Activated T-helper 1 cell treated with anti-CD3 and anti-CD28 coated beads, Interleukin-2, amount 50 U/mL, for 16 hours (primary cell): ENCODE measurements at places on chromosomes 13 and 19.
A peak's percentile ranks its signal among the peaks of the same experiment; 100 is the strongest.

DNA sequence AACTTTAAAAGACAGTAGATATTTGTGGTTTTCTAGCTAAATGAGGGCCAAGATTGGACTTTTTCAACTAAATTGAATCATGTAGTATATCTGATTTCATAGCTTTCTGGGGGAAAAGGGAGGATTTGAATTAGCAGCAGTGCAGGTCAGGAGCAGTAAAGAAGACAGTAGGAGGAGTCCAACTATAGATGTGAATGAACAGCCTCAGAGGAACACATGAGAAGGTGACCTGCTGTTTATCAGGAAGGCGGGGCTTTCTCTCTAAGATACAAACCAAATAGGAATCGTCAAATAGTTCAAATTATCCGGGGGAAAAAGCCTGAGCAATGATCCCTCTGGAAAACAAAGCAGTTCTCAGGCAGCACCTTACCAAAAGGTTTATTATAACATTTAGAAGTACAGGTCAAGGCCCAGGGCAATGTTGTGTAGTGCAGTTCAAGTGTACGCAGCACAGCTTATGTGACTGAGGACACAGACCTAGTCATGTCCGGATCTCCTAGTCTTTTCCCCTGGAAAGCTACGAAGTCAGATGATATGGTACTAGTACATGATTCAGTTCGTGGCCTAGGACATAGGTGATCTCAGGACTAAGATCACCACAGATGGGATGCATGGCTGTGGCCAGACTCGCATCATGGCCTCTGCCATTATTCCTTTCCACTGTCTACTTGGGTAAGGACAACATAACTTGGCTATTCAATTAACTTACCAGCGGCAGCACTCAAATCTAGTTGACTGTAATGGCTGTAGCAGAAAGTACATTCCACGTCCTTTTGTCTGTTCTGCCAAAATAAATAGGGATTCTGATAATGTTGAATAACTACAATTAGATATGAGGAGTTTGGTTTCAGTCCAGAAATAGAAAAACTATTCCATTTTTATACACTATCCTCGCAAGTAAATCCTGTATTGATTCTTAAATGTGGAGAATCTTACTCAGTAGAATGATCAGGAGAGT lies 40.3 kb downstream of the MPHOSPH8 start:
- DNase-seq = no peak

DNA sequence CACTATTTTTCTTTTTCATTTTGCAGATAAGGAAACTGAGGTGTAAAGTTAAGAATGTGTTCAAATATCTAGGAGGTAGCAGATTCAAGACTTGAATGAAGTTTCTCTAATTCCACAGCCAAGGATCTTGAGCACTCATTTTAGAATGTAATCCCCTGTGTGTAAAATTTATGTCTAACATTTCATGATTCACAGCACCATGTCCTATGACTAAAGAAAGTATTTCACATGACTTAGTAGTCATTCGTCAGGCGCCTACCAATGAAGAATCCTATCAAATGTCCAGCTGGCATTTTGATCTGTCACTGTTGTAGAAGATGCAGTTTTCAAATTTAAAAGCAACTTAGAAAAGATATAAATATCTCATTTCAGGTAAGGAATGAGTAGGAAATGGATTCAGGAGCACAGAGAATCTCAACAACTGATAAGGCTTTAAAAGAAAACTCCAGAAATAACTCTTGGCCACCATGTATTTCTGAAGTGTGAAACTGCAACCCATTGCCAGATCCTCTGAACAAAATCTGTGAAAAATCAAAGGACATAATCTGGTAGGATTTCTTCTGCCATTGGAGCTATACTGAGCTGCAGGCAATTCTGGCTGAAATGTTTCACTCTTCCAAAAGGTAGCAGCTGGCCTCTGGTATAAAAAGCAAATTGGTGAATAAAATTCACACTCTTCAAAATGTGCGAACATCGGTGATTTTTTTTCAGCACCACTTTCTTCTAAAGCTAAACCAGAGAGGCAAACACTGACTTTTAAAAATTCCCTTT lies 92.2 kb downstream of the DCLK1 start:
- DNase-seq = no peak

GRCh38 chr13:112194167-112194530 lies 127.2 kb downstream of the SOX1 start:
- DNase-seq = no peak

DNA sequence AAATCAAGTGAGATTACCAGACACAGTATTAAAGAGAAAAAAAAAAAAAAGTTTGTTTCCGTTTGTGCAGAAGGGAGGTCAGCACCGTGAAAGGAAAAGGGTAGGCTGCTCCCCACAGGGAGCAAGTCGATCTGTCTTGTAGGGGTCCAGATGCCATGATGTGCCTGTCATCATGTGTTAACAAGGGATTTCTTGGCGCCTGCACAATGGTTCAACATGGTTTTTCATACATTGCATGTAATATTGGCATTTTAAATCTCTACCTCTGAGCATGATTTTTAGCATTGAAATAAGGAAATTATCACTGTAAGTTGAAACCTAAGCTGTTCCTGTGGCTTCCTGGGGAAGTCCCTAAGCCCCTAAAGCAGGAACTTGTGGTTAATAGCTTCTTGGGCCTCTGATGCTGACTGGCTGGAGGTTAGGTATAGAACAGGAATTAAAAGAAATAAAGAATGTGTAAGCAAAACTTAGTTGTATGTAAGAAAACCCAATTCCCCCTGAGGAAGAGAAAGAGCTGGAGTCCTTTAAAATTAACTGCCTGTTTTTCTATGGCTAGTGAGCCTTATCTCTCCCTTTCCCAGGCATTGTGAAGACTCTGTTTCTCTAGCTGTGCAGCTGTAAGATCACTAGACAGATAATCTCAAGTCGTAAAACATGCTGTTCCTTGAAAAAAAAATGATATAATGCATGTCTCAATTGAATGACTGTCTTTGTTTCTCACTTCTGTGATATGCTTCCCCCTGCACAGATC lies 7.4 kb upstream of the FCGBP start:
- peak; percentile 30 for DNase-seq

GRCh38 chr19:10812196-10812595 lies 23.8 kb downstream of the TMED1 start:
- DNase-seq = no peak

GRCh38 chr13:49062297-49062896 lies 86.7 kb downstream of the FNDC3A start:
- no peak for DNase-seq

GRCh38 chr13:51976423-51976822 lies 34.8 kb downstream of the ATP7B start:
- no peak for DNase-seq

GRCh38 chr13:90498096-90498495 lies 849.4 kb upstream of the MIR17HG start:
- no peak for DNase-seq
